ENCODE measurements at places on chromosomes 1 and 21.

DNA sequence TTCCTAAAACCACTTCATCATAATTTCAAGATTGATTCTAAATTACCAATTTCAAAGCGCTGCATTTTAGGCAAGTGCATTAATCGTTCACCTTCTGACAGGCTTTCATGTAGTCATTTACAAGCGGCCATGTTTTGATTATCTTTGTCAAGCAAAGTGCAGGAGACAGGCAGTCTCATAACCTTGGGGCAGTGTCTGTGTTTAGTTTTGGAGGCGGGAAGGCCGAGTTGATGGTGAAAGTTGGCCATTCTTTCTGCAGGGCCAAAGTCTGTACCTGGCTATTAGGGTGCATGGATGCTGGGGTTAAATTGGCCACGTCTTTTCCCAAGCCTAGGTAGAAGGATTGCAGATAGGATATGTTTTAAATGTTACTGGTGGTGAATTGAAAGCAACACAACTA lies 2.9 kb downstream of the AGPAT3 start:
- no peak for DNase-seq

- DNase-seq: no peak
These were observed 152.2 kb downstream of the CLEC20A start for GRCh38 chr1:178344513-178345091.

- no peak for DNase-seq
These were observed 34.0 kb downstream of the FH start for GRCh38 chr1:241485554-241485992.

- no peak for DNase-seq
These were observed 66.3 kb upstream of the COG2 start for GRCh38 chr1:230575886-230576500.

GRCh38 chr21:40845441-40845995 lies 1.4 kb downstream of the DSCAM start:
- DNase-seq: no peak

- DNase-seq: no peak
These were observed 51.1 kb downstream of the CNN3 start for GRCh38 chr1:94875794-94876193.

- DNase-seq: no peak
These were observed 126.6 kb downstream of the C1orf21 start for GRCh38 chr1:184513421-184513820.

DNA sequence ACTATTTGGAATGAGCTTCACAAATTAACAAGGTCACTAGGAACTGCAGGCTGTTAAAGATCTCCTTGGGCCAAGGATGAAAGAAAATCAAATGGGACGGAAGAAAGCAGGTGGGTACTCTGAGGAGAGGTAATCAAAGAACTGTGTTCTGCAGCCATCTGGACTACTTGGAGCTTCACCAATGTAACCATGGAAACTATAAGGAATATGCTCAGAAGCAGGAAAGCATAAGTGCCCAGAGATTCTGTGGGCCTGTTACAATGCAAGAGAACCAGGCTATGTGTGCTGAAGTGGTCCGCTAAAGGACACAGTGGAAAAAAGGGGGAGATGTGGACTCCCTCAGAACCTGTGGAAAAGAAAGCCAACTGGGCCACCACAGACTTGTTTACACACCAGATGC lies 238.5 kb downstream of the PTGER3 start:
- DNase-seq: no peak

- no peak for DNase-seq
These were observed 13.5 kb downstream of the KCNQ4 start for GRCh38 chr1:40796939-40797667.

DNA sequence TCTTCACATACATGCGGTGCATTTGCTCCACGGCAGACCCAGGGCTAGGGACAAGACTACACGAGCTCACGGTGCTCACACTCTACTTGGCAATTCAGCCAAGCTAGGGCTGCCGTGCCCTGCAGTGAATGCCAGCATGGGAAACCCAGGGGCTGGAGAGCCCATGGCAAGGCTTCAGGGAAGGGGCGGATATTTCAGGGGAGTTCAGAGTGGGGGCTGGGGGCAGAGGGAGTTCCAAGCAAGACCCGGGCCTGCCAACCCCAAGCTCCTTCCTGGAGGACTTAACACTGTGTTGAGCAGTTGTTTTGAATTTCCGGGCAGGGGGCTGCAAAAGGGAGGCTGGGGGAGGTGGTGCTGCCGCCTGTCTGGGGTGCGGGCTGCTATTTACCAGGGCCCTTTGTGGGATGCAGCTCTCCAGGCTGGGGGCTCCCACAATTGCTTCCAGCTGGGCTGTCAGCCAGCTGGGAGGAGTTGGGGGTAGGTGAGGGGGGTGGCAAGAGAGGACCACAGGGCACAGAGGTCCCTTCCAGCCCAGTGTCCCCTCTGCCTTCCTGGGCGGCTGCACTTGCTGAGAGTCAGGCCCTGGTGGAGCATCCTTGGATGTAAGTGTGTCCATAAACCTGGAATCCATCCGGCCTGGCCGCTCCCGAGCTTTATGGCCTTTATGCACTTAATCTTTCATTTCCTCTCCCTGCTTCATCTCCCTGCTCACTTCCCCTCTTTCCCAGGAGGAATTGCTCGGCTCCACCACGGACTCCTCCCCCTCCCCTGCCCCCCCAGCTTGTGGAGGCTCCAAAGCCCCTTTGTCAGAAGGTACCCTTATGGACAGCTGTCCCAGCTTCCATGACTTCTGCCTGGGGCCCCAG lies 55.8 kb upstream of the SSBP3 start:
- no peak for DNase-seq

- no peak for DNase-seq
These were observed 37.1 kb downstream of the WNT9A start for GRCh38 chr1:227910511-227911153.

DNA sequence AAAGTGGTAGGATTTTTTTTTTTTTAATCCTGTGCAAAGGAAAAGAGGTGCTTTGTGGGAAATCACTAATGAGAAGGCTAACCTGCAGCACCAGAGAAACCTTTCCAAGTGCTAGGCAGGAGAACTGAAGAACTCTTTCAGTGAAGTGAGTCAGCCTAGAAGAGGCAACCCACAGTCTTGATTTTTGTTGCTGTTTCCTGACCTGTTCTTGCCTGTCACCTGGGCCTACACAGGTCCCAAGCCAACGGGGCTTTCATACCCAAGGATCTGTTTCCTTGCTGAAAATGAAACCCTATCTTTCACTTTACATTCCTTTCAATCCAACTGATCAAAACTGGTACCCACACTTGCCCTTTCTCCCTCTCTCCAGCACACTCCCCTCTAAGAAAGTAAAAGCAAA lies 7.1 kb upstream of the IKBKE start:
- no peak for DNase-seq

DNA sequence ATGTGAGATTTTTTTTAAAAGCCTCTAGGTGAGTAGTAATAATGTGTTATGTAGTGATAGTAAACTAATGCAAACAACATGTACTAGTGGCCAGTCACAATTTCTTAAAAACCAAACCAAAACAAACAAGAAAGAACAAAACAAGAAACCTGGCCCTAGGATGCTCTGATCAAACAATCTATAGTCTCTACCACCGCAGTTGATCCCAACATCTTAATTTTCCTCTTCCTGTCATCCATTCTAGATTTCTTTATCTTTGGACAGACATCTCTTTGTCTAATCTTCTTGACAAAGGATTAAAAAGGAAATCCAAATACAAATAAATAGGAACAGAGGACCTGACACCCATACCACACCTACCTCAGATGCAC lies 188.2 kb upstream of the ADAMTS5 start:
- DNase-seq: no peak

DNA sequence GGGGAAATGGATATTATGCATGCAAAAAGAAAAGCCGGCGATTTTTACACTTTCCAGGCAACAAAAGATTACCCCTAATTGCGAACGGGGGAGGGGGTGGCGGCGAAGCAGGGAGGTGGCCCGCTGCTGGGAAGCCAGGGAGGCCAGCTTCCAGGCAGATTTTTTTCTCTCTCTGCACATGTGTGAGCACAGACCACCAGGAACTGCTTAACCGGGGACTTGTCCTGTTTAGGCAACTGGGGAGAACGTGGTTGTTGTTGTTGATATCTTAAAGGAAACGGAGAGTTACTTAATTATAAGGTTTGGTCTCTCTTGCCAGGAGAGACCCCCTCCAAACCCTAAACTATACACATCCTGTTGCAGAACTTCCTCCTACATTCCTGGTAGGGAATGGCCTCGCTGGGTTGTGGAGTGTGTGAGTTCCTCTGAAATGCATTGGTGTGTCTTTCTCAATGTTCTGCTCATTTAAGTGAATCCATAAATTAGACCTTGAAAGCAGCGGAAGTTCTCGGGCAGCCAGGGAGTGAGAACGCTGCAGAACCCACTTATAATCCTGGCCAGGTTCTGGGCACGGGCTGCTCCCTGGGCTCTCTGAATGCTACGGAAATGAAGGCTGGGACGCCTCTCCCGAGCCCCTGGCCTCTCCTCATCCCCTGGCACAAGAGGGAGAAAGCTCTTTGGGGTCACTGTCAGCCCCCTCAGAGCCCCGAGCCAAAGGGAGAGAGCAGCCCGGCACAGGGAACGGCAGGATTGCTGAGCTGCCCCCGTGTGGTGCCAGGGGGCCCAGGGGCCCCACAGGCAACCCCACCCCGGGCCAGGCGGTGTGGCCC lies 250.0 kb downstream of the FOXD2 start:
- no peak for DNase-seq

DNA sequence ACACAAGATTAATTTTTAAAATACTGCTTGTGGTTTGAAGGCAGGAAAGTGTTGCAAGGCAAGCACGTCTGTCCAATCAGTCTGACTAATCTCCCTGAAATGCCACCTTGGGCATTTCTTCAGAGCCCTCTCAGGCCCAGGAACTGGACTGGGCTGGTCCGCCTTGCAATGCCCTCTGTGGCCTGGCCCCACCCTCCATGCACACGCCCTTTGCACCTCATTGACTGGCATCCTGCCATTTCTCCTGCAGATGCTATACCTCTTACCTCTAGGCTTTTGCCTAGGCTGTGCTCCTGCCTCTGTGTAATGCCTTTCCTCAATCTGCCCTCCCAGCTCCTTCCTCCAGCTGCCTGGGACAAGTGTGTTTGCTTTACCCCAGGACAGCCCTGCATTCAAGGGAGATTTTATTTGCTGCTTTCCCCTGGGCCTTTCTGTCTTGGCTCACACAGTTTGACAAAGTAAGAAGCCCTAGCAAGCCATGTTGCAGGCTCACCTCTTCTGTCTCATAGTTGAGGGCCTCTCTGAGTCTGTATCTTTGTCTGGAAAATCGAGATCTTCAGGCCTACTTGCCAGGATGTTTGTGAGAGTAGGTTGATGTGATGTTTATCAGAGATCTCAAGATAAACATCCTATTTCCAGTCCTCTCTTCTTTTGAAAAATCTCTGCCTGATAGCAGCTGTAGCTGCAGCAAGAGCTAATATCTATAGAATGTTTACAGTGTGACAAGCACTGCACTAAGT lies 149.2 kb upstream of the JUN start:
- no peak for DNase-seq

DNA sequence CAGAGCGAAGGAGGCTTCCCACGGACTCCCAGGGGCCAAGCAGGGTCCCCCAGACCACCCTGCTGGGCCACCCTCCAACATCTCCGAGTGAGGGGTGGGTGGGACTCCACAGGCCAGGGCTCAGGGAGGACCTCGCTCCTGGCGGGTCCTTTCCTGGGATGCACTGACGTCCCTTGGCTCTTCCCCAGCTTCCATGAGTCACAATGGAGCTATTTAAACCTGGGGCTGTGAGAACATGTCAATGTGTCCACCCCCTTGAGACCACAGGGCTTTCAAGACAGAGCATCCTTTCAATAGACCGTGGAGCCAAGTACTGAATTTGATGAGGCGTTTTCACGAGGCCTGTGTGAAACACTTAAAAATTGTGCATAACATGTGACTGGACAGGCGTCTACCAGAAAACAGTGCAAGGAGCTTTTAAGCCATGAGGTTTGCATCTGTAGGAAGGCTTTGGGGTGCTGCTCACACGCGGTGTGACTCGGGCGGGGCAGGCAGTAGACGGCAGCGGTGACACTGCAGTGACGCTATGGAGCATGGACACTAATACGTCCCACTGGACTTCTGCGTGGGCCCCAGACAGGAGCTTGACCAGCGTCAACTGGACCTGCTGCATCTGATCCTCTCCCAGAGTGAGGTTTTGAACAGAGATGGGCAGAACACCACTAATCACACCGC lies 24.1 kb upstream of the NPHP4 start:
- DNase-seq: no peak

DNA sequence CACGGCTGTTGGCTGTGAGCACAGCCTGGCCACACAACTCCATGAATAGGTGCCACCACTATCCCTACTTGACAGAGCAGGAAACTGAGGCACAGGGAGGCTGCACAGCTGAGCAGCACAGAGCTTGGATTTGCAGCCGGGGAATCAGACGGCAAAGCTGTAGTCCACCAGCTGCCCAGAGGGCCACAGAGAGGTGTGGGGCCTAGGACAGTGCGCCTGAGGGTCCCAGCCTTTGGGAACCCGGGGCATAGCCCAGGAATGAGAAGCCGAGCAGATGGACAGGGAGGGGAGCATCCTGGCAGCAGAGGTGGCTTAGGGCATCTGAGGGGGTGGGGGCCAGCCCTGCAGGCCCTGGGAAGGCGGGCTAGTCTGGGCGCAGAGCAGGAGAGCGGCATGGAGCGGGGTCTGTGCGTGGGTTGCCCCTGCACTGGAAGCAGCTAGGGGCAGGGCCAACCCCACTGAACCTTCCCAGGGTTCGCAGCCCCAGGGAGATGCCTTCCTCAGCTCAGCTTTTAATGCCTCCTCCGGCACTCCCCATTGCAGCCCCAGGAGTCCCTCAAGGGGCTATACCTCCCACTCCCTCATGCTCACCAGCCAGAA lies 46.2 kb upstream of the COL18A1 start:
- no peak for DNase-seq

GRCh38 chr1:198157847-198158725 lies 1.3 kb downstream of the NEK7 start:
- no peak for DNase-seq

GRCh38 chr1:41413748-41414281 lies 52.6 kb downstream of the FOXO6 start:
- no peak for DNase-seq

GRCh38 chr21:42663860-42664535 lies 10.6 kb downstream of the PDE9A start:
- DNase-seq: no peak

DNA sequence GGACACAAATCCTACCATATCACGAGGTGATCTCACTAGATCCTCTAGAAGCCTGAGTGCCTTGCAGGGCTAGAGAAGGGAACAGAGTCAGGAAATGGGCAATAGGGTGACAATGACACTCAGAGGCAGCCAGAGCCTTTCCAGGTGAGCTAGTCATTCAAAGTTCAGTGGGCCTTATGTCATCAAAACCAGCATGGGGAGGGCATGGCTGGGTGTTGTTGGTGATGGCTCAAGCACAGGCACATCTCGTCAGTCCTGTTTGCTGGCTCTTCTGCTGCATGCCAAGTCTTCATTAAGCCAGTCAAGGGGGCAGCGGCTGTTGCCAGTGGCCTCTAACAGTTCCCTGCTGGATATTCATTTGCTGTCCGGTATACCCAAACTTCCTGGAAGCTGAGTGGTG lies 99.6 kb upstream of the USP24 start:
- DNase-seq: no peak
